Activated CD4-positive, alpha-beta T cell treated with anti-CD3 and anti-CD28 coated beads for 36 hours (primary cell): ENCODE measurements at places on chromosomes 5 and 9.

GRCh38 chr5:66529182-66529581, 67.0 kb upstream of the MAST4 start:
- DNase-seq: peak; percentile 57

- no peak for DNase-seq
Observed at GRCh38 chr5:74313896-74314295, 326.6 kb downstream of the ENC1 start.

- peak; percentile 11 for DNase-seq
Observed at GRCh38 chr5:77777281-77777892, 1.2 kb upstream of the TBCA start.

DNA sequence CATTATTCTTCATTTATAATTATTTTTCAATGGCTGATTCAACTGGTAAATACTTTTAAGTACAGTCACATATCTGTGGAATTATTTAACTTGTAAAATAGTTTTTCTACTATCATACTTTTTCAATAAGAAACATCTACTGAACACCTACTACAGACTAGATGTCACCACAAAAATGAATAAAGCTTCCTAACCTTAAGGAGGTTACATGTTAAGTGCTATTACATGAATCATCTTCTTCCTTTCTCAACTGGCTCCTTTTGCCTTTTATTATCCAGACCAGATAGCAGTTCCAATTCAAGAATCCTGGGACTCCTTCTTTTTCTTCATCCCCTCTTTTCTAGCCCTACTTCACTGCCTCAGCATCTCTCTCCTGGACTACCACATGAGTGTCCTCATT, 4.7 kb downstream of the PGGT1B start:
- DNase-seq: no peak

GRCh38 chr5:139896718-139897117, 101.1 kb downstream of the PSD2 start:
- no peak for DNase-seq

GRCh38 chr5:56816546-56817081, 1.3 kb downstream of the MAP3K1 start:
- peak; percentile 78 for DNase-seq

DNA sequence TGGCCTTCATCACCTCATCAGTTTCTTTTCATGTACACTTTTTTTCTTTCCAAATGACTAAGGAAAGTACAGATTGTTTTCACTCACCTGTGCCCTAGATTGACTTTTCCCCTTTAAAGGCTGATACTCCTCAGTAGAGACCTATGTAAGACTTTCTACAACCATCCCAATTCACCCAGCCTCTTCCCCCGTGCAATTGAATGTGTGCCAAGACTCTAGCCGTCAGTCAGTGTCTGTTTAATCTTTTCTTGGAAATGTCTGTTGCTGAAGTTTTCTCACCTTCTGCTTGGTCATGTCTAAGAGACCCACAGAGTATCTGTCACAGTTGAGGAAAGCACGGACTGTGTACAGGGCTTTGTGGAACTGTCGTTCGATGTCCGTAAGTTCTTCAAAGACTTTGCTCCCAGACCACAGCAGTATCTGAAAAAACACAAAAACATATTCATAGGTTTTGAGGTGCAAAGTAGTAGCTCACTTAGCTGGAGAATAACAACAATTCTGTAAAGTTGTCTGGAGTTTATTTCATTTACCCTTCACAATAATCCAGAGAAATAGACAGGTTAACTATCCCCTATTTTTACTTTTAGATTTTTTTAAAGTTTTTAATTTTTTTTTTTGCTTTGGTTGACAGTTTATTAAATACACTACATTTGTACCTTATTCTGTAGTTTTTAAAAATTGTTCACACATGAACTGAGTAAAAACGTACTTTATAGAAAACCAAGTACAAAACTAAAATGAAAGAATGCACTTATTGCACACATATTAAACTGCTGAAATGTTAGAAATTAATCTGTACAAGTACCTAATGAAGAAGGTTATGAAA, 13.6 kb downstream of the PDE6A start:
- no peak for DNase-seq

- peak; percentile 15 for DNase-seq
Observed at GRCh38 chr5:163079618-163080017, 357.8 kb upstream of the CCNG1 start.

DNA sequence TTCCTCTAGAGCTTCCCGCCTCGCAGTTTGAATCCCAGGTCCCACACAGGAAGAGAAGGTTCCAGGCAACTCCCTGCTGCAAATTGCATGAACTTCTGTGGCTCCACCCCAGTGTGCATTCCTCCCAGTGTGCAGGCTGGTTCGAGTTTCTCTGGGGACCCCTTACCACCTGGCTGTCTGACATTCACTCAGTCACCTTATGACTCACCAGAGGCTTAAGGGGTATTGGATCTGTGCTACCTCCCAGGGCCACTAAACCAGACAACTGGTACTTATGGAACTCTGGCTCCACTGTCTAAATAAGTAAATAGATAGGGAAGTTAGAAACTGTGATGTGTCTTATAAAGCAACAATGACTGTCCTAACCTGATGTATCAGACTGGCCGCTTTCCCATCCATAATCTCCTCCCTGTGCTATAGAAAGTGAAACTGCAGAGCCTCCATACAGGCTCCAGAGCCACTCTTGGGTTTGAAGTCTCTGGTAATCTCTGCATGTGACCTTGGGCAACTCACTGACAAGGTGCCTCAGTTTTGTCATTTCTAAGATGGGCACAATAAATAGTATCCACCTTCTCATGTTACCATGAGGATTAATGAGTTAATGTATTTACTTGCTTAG, 720.6 kb downstream of the SEMA5A start:
- DNase-seq: no peak

DNA sequence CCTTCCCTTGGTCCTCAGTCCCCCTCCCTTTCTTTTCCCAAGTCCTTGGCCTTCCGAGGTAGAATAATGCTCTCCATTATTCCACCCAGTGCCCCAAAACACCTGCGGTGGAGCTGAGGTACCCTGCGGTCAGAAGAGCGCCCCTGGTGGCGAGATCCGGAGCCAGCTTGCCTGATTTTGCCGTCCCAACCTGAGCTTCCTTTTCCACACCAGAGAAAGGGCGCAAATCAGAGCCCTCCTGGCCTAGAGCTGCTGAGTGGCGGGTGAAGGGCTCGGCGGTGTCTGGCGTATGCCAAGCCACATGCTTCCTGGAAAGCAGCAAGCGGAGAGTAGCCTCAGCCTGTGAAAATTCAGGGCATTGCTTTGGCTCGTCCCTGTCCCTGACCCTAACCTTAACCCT, 21.1 kb upstream of the CARTPT start:
- peak; percentile 13 for DNase-seq

DNA sequence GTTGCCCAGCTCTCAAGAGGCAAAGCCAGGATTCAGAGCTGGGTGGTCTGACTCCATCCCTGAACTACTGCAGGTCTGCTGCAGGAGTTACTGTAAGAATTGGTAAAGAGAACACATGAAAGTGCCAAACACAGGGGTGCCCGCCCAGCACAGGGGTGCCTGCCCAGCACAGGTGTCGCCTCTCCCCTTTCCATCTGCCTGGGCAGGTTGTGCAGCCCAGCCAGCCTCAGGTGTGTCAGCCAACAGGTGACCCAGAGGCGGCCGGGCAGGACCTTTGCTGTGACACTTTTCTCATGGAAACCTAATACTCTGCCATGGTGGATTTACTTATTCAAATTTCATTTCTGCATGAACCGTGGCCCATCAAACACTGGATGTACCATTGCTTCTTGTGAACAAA, 289.7 kb upstream of the IRX4 start:
- no peak for DNase-seq

DNA sequence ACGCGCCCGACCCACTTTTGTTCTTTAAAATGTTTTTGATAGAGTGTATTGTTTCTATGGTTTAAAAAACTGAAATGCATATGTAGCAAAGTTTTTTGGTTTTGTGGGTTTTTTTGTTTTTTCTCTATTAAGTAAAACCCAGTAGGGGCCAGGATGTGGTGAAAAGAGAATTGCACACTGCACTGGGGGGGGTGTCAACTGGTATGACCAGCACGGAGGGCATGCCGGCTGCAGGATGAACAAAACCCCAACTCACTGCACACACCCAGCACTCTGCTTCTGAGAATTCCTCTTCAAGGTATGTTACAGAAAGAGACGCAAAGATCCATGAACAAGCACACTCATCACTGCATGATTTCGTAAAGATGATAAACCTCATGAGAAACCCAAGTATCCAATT, 75.0 kb downstream of the STK10 start:
- DNase-seq: peak; percentile 87

DNA sequence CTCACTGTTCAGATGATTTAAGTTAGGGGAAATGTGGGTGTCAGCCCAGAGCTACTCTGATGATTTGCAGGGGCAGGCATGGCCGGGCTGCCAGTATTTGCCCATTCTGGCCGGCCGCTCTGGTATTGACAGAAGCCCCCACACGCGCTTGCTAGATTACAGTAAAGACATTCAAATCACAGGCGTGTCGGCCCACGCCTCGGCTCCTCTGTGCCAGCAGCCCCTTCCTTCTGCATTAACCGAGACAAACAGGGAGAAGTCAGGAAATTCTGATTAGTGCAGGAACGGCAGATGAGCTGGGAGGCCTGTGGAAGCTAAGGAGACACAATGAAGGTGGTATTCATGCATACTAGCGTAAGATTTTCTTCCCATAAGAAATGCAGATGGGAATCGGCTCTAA, 113.3 kb downstream of the CRB2 start:
- DNase-seq: no peak

DNA sequence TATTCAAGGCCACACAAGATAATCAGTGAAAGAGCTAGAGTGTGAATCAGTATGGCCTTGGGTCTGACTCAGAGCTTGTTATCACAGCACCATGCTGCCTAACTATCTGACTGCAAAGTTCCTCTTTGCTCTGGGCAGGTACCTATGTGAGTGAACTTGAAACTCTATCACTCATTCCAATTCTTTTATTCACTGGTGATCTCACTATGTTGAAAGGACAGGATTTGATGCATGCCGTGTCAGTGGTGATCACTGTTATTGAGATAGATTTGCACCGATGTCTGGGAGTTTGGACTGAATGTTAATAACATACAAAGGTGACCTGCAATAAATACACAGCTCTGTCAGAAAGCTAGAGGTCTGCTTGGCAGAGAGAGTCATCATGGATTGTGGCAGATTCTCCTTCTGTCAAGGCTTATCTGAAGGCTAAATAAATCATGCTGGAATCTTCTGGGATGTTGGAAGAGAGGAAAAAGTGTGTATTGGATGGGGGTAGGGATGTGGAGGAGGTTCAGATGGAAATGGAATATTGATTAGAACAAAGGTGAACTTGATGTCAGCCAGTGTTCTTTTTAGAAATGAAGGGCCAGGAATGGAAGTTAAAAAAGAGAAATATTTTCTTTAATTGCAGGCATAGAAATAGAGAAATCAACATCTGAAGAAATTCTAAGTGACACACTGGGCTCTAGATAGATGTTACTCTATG, 91.8 kb upstream of the TNC start:
- DNase-seq: peak; percentile 40

DNA sequence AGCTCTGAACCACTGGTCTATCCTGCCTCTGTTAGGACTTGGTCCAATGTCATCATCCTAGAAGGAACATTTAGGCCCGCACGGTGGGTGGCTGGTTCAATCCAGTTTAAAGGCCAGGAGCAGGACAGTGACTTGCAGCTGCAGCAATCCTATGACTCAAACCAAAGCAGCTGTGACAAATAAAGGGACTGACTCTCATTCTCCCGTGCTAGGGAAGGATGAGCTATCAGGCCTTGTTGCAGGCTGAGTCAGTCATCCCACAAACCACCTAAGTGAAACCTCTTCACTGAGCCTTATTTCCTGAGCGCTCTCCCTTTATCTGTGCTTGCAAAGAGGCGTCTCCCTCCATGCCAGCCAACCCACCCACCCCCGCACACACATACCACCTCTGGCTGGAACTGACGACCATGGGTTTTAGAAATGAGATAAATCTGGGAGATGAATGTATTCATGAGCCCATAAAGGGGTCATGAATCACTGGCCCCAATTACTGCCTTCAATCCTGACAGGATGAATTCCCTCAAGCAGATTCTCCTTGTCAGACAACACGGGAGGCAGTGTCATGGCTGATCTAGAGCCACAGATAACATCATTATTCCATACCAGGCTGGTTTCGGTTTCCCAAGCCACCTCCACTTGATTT, 93.4 kb downstream of the KCNIP1 start:
- DNase-seq: peak; percentile 69

DNA sequence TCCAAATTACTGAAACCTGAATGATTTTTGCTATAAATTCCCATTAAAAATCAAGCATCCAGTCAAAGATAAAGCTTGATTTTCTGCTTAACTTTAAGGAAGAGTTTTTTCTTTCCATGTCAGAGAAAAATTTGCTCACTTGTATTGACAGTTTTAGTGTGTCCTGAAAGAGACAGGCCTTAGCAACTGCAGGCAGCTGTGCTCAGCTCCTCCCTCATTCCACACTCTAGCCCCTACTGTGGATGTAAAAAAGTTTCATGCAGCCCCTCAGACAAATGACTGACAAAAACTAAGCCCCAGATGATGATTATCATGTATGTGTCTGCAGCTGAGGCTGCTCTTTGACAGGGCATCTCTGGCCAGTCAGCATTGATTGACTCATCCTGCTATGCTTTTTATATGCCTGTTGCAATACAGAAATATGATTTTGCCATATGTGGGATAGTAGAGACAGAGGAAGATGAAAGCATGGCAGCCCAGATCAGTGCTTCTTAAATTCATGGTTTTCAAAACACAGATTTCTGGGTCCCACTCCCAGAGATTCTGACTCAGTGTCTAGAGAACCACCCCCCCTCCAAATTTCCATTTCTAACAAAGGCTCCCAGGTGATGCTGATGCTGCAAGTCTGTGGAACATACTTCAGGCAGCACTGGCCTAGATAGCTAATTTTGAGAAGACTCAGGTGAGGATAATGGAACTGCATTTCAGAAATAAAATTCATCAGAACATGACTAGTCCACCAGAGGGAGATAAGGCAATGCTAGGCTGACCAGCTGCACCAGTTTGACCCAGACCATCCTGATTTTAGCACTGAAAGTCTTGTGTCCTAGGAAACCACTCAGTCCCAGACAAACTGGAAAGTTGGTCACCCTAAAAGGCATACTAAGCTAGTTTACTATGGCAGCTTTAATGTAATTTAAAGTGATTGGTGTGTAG, 298.7 kb upstream of the KCNN2 start:
- no peak for DNase-seq

GRCh38 chr9:36935332-36935731, 98.7 kb downstream of the PAX5 start:
- DNase-seq: peak; percentile 22

GRCh38 chr9:89448821-89449220, 49.1 kb downstream of the SEMA4D start:
- no peak for DNase-seq
